ENCODE measurements at places on chromosomes 6 and 20.

- peak; percentile 51 for DNase-seq
These were observed at the start of gene SPATS1 for GRCh38 chr6:44342489-44342888. SPATS1 (plus strand) TSS chr6:44342650; CDS start chr6:44343096, 446 bp downstream.

- DNase-seq, result no peak
These were observed 109.3 kb downstream of the TCP11 start for GRCh38 chr6:35031611-35032529.

DNA sequence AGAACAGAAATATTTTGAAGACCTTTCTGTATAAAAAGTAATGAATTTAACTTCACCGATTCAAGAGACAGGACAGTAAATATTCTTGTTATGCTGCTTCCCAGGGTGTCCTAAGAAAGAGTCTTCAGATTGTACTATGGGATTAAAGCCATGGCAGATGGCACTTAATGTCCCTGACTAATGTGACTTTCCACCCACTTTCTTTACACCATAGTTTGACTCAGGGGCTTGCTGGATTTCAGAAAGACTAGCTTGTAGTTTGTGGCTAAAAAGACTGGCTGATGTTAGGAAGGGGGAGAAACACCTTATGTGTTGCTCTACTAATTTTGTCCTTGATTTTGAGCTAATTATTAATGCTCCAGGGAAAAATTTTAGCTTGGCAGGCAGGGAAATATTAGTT lies 75.9 kb downstream of the UTRN start:
- DNase-seq, result no peak

DNA sequence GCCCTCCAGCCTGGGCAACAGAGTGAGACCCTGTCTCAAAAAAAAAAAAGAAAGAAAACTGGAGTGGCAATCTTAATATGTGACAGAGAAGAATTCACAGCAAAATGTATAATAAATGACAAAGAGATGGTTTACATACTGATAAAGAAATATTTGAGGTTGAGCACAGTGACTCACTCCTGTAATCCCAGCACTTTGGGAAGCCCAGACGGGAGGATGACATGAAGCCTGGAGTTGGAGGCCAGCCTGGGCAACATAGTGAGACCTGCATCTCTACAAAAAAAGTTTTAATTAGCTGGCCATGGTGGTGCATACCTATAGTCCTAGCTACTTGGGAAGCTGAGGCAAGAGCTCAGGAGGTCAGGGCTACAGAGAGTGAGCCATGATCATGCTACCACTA lies 12.4 kb upstream of the DEFB118 start:
- DNase-seq, result no peak

DNA sequence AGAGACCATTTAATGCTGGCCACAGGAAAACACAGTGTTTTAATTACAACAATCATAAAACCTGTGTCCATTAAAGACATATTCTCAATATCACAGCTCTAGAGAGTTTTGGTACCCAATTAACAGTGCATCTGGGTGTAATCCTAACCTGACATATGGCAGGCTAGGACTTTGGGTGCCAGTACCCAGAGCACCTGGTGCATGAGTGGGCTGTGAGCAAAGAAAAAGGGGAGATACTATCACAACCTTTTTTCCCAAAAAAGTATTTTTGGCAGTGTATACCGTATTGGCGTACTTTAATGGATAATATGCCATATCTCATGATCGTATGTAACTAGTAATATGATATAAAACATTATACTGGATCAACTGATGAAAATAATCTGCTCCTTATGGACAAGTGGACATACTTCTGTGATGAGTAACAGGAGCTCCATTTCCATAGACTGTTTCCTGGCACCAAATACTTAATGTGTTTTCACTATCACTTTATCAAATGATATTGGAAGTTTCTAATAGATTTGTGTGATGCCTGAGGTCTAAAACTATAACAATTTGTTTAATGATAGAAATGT lies 91.7 kb downstream of the COL19A1 start:
- no peak for DNase-seq

GRCh38 chr20:37734228-37734985 lies 40.6 kb downstream of the CTNNBL1 start:
- no peak for DNase-seq

Data from left hindlimb (tissue), 1 donor.